ENCODE measurements at places on chromosomes 6 and 20.

GRCh38 chr6:72855471-72855870 is 233.6 kb downstream of the KCNQ5 start:
- DNase-seq = no peak

GRCh38 chr6:73308712-73309534 is 45.2 kb downstream of the DPPA5 start:
- DNase-seq = peak; percentile 7

- no peak for DNase-seq
Observed at GRCh38 chr6:148811459-148811858, 64.6 kb downstream of the UST start.

- DNase-seq = no peak
Observed at GRCh38 chr20:23588434-23589403, 17.0 kb downstream of the CST9 start.

DNA sequence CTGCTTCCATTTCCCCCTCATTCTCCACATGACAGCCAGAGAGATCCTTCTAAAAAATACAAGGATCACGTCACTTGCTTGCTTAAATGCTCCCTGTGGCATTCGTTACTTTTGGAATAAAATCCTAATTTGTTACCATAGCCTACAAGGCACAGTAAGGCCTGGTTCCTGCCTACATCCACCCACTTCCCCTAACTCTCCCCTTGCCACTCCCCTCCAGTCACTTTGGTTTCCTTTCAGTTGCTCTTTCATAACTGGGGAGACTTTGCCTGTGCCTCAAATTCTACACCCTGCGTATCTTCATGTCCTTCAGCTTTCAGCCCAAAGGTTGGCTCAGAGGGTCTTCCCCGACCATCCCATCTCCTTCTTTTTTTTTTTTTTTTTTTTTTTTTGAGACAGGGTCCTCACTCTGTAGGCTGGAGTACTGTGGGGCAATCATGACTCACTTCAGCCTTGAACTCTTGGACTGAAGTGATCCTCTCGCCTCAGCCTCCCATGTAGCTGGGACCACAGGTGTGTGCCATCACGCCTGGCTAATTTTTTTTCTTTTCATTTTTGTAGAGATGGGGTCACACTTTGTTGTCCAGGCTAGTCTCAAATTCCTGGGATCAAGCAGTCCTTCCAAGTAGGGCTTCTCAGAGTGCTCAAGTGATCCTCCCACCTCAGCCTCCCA is 12.5 kb downstream of the ID1 start:
- DNase-seq = no peak

GRCh38 chr6:91653076-91653723 is 1066.3 kb upstream of the MAP3K7 start:
- no peak for DNase-seq

GRCh38 chr6:146545581-146545980 is 1.9 kb downstream of the RAB32 start:
- DNase-seq = no peak

DNA sequence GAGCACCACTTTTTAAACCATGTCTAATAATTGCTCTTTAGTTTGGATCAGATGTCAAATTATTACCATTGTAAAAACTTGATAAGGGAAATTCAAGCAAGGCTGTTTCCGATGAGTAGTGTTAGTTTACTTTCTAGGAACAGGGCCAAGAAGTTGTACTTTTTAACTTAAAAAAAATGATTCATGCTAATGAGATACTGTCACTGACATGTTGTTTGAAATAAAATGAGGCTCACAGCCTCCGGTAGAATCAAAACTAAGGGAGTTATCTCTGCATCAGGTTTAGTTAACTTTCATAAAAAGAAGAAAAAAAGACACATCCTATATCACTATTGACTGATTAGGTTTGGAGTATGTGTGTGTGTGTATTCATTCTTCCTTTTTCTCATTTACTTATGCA is 55.2 kb upstream of the SUPT3H start:
- no peak for DNase-seq

- no peak for DNase-seq
Observed at GRCh38 chr6:118559659-118560058, 11.6 kb downstream of the PLN start.

DNA sequence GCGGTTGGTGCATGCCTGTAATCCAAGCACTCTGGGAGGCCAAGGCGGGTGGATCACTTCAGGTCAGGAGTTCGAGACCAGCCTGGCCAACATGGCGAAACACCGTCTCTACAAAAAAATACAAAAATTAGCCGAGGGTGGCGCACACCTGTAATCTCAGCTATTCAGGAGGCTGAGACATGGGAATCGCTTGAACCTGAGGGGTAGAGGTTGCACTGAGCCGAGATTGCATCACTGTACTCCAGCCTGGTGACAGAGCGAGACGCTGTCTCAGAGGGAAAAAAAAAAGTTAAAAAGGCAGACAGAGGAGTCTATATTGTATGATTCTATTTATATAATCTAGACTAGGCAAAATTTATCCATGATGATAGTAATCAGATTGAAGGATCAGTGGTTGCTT is 27.3 kb upstream of the PLCG1 start:
- no peak for DNase-seq

DNA sequence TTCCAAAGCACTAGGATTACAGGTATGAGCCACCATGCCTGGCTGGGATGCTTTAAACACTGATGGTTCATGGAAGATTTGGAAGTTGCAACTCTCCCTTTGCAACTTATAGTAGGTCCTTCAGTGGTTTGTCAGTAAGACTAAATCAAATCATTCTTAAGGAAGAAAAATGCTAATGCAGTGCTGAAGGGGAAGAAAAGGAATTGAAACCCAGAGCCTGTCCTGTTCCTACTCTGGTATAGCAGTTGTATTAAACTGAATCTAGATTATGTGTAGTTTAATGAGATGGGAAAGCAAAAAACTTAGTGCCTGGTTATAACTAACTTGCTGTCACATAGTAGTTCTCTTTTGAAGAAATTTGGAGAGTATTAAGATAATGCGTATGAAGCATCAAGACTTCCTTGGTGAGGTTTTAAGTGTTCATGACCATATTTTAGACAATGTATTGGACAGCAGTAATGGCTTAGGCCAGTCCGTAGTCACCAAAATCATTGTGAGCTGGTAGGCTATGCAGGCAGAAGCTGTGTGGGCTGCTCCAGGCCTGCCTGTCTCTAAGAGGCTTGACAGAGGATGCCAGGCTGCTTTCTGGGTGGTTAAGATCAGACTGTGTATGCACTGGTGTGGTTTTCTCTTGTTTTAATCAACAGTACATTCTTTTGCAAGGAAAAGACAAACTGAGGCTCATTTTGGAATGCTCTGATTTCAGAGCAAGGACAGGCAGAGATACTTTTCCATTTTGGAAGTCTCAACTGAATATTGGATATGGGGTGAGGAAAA is 14.0 kb downstream of the PAQR8 start:
- no peak for DNase-seq

GRCh38 chr20:50107086-50107660 is 5.8 kb downstream of the UBE2V1 start:
- DNase-seq = no peak

DNA sequence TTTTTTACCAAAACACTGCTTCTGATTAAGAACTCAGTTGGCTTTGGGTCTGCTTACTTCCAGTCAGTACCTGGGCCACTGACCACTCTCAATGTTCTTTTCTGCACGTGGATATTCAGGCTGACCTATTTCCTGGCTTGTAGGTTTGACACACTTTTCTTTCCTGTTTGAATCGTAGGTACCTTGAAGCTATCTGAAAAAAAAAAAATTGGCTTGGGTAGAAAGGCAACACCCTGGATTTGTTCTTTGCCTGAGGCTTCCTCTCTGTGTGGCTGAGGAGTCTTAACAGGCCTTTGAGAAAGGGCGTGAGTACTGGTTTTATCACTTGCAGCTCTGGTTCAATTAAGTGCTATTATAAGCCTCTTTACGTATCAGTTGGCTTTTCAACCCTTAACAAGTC is 60.6 kb upstream of the IL20RA start:
- no peak for DNase-seq

GRCh38 chr20:60803335-60804055 is 448.6 kb upstream of the CDH4 start:
- DNase-seq = no peak

- no peak for DNase-seq
Observed at GRCh38 chr6:56343295-56343694, 95.9 kb upstream of the COL21A1 start.

GRCh38 chr6:61751986-61752385 is 534.0 kb downstream of the KHDRBS2 start:
- DNase-seq = no peak

DNA sequence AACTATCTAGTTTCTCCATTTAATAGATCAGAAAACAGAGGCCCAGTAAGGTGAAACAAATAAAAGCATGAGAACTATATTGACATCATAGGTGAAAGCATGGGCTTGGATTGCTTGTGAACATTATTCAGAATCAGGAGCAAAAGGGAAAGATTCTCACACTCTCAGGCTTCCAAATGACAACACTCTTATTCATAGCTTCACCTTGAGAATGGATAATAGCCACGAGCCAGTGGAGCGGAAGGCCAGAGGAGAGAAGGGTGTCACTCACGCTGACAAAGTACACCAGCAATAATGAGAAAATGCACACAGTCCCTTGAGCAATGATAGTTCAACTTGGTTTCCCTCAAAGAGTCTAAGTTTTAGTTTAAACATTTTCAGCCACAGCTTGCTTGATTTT is 339.0 kb downstream of the TPBG start:
- DNase-seq = no peak

GRCh38 chr6:62035952-62036351 is 250.1 kb downstream of the KHDRBS2 start:
- DNase-seq = no peak

DNA sequence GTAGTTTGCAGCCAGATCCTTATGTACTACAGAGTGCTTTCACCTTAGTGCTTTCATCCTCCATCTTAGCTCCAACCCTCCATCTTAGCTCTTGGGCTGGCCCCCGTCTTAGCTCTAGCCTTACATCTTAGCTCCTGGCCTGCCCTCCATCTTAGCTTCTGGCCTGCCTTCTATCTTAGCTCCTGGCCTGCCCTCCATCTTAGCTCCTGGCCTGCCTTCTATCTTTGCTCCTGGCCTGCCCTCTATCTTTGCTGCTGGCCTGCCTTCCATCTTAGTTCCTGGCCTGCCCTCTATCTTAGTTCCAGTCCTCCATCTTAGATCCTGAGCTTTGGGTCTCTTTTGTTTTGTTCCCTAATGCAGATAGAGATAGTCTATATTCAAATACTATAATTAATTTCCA is 22.0 kb downstream of the GNAS start:
- no peak for DNase-seq

DNA sequence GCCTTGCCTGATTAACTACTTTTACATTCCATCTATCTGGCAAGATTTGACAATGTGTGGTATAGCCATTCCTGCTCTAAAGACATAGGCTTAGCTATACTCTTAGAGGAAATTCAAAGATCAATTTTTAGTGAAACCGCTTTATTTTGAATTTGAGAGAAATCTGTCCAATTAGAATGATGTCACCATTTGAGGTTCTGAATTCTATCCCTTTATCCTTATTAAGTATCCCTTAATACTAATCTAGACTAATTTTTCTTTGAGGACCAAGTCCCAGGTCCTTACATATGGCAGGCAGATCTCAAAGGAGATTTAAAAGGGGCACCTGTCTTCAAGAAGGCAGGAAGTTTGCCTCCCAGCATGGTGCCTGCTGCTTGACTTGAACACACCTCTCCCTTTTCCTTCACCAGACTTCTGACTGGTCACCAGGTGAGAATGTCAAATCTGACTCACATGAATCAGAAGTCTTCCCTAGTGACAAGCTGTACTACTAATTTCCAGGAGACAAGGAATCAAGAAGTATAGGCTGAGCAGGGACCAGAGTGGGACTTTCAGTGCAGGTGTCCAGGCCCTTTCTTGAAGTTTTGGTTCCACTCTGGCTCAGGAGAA is 15.0 kb upstream of the MRAP2 start:
- no peak for DNase-seq
